Thoracic aorta (tissue), 2 donors: ENCODE measurements at places on chromosomes 1 and 21. TPM values are rescaled to one million over a fixed set of nuclear protein-coding genes. Genes with fewer than 3 reads are reported as not detected.

The OR2W3 gene
- not detected for total RNA-seq

The AMY2B gene
- 17.1 TPM for total RNA-seq

The ATG4C gene
- total RNA-seq, result 9.9 TPM

The F3 gene
- 73.6 TPM for total RNA-seq

The OR2L13 gene
- total RNA-seq, result not detected

The SLC44A5 gene
- 0.68 TPM for total RNA-seq

The SPRR5 gene
- total RNA-seq, result not detected

The RNF115 gene
- 52.7 TPM for total RNA-seq

The ANGPTL3 gene
- total RNA-seq, result not detected

The JAM2 gene
- 20.9 TPM for total RNA-seq

The LYPLAL1 gene
- total RNA-seq, result 24.8 TPM
